ENCODE measurements at places on chromosomes 7 and 10.

DNA sequence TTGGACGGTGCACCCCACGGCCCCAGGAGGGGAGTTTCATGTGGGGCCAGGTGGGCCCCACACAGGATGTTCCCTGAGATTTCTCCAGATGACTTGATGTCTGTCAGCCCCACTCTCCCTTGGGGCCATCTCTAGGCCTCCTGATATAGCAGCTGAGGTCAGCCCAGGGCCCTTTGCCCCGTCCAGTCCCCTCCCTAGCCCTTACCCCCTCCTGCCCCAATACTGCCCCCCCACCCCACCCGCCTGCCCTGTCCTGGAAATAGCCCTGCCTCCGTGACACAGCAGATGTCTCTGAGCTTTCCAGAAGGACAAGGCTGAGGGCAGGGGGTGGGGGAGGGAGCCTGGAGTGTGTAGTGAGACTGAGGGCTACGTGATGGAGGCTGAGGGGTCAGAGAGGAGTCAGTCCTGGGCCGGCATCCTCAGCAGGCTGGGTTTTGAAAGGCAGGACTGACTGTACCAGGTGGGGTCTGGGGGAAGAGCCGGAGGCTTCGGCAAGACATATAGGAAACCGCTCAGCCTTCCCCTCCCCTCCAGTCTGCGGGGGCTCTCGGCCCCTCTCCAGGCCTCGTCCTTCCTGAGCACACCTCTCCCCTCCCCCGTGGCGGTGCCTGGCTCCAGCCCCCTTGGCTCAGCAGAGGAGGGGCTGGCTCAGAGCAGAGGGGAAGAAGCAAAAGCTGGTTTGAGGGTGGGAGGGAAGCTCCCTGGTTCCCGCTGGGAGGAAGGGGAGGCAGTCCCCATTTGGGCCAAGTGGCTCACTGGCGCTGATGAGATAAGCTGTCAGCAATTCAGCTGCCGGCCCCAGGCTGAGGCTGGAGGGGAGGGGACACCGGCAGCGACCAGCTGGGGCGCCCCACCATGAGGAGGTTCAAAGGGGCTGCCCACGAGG lies 2.0 kb downstream of the FLNC start:
- no peak for DNase-seq

DNA sequence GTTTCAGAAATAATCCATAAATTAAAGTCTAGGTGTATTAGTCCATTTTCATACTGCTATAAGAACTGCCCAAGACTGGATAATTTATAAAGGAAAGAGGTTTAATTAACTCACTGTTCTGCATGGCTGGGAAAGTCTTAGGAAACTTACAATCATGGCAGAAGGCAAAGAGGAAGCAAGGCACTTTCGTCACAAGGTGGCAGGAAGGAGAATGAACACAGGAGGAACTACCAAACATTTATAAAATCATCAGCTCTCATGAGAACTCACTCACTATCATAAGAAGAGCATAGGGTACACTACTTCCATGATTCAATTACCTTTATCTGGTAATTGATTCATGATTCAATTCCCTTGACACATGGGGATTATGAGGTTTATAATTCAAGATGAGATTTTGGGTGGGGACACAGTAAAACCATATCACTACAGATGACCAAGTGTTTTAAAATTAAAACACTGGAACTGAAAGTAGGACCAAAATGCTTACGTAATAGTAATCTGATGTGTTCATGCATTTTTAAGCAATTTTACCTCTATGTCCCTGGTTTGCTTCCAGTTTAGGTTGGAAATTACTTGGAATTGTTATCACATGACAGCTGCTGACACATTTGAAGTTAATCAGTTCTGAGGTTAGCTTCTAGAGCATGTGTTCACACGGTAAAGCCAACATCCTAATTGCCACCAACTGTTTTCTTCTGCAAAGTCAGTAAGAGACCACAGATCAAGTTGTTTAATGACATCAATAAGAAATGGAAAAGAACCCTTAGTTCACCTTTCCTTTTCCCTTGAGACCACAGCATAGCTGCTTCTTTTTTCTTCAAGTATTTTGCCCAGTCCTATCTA lies 48.4 kb upstream of the SEMA3C start:
- no peak for DNase-seq

- no peak for DNase-seq
These were observed 74.6 kb downstream of the CUL1 start for GRCh38 chr7:148773334-148773733.

DNA sequence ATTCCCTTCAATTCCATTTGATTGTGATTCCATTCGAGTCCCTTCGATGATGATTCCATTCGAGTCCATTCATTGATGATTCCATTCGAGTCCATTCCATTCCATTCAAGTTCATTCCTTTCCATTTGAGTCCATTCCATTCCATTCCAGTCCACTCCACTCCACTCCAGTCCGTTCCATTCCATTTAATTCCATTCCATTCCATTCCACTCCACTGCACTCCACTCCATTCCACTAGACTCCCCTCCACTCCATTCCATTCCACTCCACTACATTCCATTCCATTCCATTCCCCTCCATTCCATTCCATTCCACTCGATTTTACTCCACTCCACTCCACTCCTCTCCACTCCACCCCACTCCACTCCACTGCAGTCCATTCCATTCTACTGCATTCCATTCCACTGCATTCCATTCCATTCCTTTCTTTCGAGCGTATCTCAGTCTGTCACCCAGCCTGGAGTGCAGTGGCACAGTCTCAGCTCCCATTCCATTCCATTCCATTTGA lies 115.7 kb downstream of the ZNF92 start:
- DNase-seq: no peak

DNA sequence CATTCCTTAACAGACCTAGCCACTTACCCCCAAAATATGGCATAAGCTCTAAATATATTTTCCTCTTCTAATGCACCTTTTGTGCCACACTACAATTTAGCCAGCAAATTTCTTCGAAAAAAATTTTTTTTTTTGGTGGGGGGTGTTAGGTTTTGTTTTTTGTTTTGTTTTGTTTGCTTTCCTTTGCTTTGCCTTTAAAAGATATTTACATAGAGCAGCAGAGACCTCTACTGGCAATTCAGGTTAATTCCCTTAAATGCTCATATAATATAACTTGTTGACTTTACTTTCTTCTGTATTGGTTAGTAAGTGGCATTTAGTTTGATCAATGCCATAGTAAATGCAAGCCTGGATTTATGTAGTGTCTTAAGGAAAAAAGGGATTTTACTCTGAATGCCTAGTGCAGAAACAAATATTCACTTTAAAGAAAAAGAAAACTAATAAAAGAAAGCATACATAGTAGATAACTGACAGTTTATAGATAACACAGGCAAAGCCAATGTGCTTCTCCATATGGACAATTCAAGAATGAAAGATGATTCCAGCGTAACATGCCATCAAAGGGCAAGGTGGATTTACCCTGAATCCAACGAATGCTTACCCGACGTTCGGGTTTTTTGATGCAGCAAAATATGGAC lies 1250.6 kb downstream of the GATA3 start:
- DNase-seq: no peak

DNA sequence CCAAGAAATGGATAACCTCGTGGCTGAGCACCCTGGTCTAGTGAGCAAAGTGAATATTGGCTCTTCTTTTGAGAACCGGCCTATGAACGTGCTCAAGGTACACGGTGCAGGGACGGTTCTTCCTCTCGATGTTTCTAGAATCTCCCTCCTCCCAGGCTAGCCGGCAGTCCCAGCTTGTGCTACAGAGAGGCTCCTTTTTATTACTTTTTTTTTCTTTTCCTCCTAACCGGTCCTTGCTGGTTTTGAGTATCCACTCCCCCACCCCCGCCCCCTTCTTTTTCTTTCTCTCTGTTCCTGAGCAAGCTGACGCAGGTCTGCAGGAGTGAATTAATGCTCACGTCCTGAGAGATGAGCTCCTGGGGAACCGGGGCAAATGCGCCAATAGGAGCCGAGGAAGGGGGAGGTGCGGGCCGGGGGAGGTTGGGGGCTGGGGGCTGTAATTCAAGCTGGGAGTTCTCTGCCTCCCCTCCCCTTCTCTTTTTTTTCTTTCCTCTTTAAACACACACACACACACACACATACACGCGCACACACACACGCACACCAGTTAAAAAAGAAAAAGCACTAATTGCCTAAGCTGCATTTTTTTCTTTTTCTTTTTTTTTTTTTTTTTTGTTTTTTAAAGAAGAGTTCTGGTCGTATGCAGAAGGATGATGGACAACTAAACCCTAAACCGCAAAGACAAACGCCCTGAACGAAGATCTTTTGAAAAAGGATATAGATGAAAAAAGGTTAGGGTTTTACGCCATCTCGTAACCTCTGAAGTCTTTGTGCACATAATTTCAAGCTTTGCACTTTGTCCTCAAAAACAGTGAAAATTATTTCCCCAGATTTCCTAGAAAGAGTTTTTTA lies 6.6 kb downstream of the CPA2 start:
- DNase-seq: no peak

GRCh38 chr7:1340461-1341360 lies 108.0 kb downstream of the UNCX start:
- no peak for DNase-seq

DNA sequence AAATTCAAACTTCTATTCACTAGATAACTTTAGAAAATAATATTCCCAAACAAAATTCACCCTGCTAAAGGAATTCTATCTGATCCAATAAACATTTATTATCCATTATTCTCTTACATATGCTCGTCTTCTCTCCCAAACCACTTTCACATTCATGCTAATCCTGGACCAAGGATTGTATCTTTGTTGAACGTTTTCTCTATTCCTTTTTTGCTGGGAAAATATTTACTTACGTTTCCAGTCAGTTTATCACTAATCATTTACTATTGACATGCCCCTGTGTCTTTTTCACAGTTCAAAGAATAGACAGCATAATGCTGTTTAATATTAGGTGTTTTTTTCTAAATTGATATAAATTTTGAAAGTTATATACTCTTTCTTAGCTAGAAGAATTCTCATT lies 3.2 kb downstream of the TEX47 start:
- no peak for DNase-seq

DNA sequence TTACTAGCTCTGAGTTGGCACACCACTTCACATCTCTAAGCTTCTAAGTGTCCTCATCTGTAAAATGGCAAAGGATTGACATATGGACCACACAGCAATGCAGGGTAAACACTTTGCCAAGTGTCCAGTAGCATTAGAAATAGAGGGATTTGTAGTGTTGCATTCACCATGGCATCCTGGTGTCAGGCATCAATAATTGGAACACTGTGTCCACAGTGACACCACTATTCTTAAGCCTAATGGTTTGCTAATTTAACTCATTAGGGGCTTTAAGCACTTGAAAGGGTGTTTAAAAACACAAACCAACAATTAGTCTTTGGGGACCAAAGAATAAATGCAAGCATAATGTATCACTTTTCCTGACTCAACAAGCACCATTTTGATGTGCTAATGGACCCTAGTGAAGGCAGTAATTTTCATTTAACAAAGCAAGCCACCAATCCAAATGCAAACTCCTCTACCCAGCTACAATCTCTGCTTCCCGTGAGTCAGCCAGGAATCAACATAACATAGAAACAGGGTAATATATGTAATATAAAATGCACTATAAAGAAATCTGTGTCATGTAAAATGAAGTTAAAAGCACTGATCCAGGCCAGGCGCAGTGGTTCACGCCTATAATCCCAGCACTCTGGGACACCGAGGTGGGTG lies 75.9 kb downstream of the FAM204A start:
- DNase-seq: no peak

DNA sequence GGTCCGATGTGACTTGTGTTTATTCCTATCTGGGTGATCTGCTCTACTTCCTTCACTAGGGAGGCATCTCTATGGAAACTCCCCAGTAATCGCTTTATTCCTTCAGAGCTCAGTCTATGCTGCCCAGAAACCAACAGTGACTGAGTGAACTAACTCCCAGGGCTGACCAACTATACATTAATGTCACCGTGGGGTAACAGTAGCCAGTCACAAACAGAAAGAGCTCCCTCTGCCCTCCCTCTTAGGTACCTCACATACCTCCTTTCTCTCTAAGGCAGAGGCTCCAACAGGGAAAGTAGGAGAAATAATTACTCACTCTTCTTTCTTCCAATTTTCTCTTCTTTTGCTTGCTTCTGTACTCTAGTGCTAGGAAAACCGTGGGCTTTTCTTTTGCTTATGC lies 855.0 kb downstream of the REEP3 start:
- no peak for DNase-seq

GRCh38 chr10:241451-241850 lies 106.2 kb downstream of the ZMYND11 start:
- no peak for DNase-seq

GRCh38 chr7:26670290-26670689 lies 194.1 kb downstream of the SKAP2 start:
- DNase-seq: no peak

GRCh38 chr10:133275684-133276092 lies 980 bp downstream of the ADAM8 start:
- no peak for DNase-seq

DNA sequence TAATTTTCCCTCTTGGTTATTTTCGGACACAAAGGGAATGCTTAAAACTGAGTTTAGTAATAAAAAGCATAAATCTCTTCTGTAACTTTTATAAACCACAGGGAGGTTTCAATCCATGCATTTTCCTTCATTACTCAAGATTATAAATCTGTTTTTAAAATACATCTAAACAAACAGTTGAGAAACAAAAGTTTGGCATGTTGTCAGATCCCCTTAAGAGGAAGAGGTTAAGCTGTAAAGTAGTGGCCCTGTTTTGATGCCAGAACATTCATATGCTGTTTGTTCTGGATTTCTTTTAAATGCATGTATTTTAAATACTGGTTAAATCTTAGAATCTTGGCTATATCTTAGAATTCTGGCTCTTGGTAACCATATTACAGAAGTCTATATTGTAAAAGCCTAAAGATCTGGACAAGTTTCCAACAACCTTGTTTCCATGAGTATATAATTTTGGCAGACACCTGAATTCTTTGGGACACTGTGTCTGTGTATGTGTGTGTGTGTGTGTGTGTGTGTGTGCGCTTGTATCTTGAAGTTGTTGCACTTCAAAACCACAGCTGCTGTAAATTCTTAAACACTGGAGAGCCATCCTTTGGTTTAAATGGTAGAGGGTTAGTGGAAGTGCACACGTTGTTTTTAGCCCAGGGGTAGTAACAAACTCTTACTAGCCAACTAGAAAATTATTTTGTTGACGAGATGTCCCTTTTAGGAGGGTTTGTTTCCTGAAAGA lies 6.8 kb upstream of the SEMA4G start:
- no peak for DNase-seq

- DNase-seq: peak; percentile 7
These were observed 15.2 kb downstream of the OAT start for GRCh38 chr10:124403548-124403947.

- no peak for DNase-seq
These were observed 171.9 kb downstream of the ARID5B start for GRCh38 chr10:62073429-62073828.

DNA sequence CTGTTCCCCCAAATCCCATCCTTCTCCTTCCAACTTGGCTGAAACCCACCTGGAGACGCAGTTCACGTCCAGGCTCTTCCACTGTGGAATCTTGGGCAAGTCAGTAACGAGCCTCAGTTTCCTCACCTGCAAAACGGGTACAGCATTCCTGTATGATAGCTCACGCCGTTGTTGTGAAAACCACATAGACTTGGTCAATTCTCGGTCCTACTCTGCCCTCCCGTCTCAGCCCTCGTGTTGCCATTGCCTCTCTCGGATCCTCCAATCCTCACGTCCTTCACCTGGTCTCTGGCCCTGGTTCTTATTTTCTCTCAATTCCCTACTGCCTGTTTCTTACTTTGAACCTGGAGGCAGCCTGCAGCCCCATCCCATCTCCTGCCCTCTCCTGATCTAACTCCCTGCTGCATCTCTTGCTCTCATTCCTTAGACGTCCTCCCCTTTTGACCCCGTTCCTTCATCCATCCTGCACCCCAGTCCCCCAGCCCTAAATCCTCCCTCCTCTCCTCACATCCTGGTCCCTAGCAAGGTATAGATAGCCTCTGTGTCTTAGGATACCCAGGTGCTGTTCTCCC lies 2.0 kb upstream of the MUC12 start:
- no peak for DNase-seq
